ENCODE measurements at places on chromosomes 2 and 18.

DNA sequence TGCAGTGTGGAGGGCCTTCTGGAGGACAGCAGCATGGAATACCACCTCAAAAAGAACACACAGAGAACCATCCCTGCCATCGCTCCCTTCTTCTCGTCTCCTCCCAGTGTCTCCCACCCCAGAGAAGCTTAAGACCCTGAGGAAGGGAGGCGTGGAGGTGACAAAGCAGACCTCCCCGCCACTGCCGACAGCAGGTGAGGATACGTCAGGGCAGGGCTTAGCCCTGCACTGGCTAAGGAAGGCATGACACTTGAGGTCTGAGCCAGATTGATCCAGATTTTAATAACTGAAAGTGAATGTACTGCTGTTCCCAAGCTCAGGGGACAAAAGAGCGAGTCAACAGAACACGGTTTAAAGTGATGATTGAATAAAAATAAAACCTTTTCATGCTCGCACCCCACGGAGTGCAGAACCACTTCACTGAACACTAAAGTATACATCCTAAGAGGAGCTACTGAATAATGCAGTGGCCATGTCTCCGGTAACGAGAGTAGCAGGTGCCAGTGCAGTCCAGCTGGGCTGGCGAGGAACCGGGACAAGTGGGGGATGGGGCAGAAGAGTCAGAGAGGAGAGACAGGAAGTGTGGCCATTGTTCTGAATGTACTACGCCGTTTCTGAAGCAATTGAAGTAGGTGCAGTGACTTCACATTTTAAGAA is 391.0 kb downstream of the CDH2 start:
- DNase-seq, result no peak

GRCh38 chr2:13696601-13697000 is 935.9 kb upstream of the LRATD1 start:
- DNase-seq, result no peak

DNA sequence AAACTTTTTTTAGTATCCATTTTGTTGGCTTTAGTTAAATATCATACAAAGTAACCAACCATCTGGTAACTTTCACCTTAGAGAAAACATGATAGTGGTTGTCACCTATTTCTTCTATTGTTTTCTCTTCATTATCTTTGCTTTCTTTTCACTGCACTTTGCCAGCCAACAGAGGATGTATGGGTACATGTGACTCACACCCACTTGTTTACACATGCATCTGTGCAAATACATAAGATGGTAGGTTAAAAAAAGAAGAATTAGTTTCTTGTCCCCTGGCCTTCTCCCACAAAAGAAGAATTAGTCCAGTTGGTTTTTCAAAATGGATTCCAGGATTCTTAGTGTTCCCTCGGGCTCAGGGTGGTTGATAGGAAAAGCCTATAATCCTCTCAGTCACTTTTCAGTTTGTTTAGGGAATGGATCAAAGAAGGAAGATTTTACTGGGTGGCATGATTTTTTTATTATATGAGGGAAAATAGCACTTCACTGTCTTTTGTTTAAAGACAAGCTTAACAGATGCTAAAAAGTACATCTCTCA is 46.6 kb downstream of the CDK15 start:
- DNase-seq, result no peak

- DNase-seq, result no peak
These were observed 23.8 kb upstream of the KLHL29 start for GRCh38 chr2:23361152-23361551.

- no peak for DNase-seq
These were observed 145.7 kb upstream of the CDH19 start for GRCh38 chr18:66749481-66750035.

DNA sequence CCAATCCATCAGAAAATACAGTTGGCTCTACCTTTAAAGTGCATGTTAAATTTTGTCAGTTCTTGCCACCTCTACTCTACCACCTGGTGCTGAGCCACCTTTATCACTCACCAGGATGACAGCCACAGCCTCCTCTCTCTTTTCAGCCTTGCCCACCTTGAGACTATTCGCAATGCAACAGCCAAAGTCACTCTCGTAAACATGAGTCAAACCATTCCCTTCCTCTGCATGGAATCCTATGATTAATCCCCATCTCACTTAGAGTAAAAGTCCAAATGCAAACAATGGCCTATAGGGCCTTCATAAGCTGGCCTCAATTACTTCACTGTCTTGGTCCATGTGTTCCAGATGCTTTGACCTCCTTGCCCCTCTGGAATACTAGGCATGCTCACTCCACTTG is 5.8 kb upstream of the OSBPL6 start:
- no peak for DNase-seq

DNA sequence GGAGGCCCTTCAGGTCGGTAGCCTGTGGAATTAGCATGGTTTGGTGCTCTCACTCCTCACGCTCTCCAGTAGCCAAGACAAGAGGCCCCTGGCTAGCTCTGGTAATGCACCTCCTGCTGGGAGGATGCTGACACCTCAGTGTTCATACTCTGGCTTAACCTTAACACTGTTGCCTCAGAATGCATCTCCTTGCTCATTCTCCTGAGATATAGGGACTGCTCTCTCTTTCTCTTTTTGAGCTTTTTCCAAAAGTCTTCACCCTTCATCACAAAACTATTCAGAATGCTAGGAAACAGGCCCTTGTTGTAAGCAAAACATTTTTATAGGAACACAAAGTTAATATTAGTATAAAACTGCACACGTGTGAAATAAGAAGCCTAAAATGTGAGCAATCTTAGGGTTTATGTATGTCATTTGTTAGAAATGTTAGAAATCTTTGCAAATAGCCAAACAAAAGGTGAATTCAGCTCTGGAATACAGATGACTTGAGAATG is 17.3 kb upstream of the IMPA2 start:
- DNase-seq, result no peak

DNA sequence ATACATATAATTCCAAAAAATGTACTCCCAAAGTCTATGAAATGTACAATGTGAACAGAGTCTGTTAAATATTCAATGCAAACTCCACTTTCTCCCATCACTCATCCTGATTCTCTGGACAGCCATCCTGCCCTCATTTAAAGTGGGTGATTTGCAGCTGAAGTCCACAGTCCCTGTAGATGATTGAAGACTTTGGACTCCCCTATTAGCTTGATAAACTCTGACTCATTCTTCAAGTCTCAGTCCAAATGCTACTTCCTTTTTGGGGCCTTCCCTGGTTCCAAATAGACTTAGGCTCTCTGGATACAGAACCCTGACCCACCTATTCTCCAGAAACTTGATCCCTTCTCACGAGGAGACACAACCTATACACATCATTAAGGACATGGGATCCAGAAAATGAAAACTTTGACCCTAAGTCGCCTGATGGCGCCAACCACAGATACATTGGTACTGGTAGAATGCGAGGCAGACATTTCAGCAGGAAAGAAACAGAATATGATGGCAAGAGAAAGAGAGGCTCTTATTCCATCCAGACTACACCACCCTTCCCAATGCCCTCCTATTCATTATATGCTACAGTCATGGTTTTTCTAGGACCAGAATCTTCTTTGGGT is 122.7 kb downstream of the VIT start:
- no peak for DNase-seq

DNA sequence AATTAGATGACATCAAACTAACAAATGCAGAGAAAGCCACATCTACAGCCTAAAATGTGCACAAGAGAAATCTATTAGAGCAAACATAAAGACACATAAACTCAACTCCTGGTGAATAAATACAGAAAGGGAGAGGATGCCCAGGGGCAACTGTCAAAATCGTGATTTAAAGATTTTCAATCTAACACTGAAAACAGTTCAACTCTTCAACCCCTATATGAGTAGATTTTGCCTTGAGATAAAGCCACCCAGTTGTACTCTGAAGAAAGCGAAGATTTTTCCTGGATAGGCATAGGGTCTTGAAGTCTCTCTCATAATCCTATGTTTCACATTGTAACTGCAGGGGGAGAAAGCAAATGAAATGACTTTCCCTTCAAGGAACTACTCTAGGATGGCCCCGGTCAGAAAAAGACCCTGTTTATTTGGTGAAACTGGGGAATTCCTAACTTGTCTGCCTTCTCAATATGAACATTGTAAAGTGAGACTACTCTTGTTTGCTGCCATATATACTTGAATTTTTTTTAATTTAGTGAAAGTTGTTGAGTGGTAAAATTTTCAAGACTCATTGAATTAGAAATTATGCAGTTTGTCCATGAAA is 226.7 kb downstream of the ERBB4 start:
- peak; percentile 1 for DNase-seq

- DNase-seq, result no peak
These were observed 18.4 kb downstream of the GRP start for GRCh38 chr18:59238385-59238784.

GRCh38 chr2:47525167-47525566 is 122.2 kb downstream of the MSH2 start:
- DNase-seq, result no peak

DNA sequence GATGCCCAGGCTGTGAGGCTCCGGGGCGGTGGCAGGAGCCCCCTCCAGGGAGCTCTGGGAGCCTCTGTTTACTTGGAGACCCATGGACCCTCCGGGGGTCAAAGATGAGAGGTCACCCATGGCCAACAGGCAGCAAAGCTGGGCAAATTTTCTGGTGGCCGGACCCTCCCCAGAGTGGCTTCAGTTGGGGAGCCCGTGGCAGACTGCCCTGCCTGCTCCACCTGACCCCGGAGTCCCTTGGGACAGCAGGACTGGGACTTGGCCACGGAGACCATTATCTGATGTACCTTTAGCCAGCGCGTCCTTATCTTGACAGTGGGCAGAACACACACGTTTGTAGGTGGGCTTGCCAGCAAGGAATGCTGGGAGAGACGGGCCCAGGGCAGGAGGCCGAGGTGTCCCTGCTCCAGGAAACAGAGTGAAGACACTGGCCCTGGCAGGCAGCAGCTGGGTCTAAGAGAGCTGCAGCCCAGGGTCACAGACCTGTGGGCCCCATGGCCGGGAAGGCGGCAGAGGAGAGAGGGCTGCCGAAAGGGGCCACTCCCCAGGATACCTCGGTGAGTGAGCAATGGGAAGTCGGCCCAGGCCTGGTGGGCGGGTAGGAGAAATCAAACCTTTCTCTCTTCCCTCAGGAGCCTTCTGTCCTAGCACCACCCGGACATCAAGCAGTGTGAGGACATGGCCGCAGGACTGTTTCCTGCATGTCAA is at the start of the genes ABCG5 and ABCG8:
Gene ABCG5, minus strand, starts transcription at position 280 of the 708 bp plus-strand sequence. Its CDS starts 160 bp downstream, at position 120.
Gene ABCG8, plus strand, starts transcription at position 412 of the 708 bp plus-strand sequence. Its CDS starts 83 bp downstream, at position 495.
- DNase-seq, result no peak

DNA sequence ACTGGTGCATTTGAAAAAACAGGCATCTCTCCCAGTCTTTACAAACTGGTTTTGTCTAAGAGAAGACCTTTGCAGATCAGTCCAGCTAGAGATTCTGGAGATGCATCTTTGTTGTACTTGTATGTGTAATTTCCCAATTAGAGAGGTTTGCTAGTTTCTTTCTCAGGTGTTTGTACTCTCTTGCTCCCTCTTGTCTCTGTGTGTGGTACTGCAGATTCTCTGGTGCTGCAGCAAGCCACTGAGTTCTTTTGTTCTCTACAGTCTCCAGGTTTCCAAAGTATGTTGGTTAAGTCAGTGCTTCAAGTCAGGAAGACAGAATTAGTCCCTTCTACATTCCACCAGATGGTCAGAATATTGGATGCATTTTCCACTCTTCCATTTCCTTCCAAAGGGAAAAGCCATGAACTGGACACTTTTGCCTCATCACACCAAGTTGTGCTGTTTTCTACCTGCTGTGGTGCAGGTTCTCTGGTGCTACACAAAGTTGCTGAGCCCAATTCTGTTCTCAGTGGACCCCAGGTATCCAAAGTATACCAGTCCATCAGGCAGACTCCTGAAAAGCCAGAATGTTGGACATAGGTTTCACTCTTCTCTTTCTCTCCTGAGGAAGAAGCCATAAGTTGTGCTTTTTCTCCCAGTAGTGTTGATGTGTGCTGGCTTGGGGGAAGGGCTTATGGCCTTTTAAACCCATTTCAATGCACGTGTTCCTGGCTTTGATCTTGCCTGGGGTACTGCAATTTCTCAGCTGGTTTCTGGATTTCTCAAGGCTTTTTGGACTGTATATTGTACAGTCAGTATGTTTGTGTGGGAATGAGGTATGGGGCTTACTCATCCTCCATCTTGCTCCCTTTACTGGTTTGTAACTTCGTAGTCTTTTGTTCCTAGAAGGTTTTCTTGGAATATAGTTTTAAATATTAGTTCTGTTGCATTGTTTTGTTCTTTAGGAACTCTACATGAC is 29.8 kb downstream of the EPC2 start:
- peak; percentile 27 for DNase-seq

GRCh38 chr18:59437851-59438569 is 78.9 kb upstream of the LMAN1 start:
- DNase-seq, result no peak

DNA sequence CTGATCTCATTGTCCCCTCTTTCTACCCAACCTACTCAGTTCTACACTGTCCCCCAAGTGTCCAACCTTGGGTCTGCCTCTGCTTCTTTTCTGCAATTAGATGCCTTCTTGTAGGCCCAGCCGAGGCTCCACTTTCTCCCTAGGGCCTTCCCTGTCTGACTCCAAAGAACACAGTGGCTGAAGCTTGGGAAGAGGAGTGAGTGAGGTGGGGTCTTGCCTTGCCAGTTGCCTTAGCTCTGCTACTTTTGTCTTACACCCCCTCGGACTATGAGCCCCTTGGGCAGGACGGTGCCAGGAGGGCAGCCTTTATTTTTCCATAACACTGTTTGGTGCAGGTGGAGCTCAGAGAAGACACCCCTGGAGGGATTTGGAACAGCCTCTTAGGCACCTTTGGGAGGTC is 345.1 kb downstream of the CYP26B1 start:
- DNase-seq, result no peak

DNA sequence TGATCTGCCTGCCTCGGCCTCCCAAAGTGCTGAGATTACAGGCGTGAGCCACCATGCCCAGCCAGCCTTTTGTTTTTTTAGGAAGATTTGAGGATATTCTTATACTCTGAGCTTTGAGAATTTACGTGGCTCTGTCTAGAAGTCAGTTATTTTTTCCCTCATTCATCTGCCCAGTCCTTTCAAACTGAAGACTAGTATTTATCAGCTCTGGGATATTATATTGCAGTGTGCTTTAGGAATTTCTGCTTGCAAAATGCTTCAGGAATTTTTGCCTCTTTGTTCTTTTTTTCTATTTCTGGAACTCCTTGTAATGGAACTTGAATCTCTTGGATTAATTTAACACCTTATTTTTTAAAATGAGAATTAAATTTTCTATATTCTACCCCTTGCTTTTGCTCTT is 22.6 kb downstream of the ACSL3 start:
- no peak for DNase-seq

- no peak for DNase-seq
These were observed at the start of gene DYNAP for GRCh38 chr18:54590945-54591344. Gene DYNAP (plus strand): TSS chr18:54591245. CDS start chr18:54591283, 38 bp downstream.

DNA sequence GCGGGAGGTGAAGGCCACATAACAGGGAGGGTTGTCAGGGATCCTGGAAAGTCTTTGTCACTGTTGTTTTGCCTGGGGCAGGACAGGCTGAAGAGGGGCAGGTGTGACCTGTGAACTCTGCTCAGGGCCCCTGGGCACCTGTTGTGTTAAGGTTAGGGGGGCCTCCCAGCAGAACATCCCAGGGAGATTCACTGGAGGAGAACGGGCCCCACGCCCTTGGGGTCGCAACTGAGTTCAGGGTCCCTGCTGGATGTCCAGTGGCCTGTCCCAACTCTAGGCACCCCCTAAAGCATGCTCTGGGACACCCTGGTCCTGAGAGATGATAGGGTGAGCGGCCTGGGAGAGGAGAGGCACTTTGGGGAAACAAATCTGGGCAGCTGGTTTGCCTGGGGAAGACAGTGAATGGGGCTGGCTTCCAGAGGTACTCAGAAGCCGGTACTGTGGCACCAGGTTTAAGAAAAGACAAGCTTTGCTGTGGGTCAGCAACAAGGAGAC is 22.9 kb downstream of the GPR35 start:
- DNase-seq, result no peak
